Retina (tissue), 1 donor: ENCODE measurements at places on chromosomes 2 and 18.

DNA sequence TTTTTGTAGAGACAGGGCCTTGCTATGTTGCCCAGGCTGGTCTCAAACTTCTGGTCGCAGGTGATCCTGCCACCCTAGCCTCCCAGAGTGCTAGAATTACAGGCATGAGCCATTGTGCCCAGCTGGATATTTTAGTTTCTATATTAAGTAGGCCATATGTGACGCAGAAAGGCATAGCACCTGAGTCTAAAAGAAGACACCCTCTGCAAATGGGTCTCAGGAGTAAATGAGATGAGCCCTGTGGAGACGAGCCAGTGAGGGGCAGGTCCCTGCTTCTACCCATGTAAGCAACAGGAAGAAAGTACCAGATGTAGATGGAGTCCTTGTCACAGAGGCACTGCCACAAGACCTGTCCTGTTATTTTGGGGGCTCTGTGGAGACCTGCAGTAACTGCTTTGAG is 322.4 kb downstream of the PTPRM start:
- DNase-seq, result no peak

DNA sequence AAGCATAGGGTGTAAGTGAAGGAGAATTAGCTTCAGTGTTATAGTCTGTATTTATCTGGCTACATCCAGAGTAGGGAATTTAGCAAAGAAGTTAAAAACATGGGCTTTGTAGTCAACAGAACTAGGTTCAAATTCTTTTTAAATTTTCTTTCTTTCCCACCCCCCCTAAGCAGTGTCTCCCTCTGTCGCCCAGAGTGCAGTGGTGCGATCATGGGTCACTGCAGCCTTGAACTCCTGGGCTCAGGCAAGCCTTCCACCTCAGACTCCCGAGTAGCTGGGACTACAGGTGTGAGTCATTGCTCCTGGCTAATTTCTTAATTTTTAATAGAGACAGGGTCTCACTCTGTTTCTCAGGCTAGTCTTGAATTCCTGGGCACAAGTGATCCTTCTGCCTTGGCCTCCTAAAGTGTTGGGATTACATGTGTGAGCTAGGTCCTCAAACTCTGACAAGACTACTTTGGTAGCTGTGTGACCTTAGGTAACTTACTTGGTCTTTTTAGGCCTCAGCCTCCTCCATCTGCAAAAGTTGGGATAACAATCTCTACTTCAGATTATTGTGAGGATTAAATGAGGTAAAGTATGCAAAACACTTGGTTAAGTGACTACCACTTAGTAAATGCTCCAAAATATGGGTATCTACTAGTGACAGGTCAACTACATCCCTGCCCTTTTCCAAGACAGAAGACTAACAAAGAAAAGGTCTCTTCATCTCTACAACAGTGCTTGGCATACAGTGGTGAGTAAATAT is 17.8 kb downstream of the DOK1 start:
- DNase-seq, result no peak

DNA sequence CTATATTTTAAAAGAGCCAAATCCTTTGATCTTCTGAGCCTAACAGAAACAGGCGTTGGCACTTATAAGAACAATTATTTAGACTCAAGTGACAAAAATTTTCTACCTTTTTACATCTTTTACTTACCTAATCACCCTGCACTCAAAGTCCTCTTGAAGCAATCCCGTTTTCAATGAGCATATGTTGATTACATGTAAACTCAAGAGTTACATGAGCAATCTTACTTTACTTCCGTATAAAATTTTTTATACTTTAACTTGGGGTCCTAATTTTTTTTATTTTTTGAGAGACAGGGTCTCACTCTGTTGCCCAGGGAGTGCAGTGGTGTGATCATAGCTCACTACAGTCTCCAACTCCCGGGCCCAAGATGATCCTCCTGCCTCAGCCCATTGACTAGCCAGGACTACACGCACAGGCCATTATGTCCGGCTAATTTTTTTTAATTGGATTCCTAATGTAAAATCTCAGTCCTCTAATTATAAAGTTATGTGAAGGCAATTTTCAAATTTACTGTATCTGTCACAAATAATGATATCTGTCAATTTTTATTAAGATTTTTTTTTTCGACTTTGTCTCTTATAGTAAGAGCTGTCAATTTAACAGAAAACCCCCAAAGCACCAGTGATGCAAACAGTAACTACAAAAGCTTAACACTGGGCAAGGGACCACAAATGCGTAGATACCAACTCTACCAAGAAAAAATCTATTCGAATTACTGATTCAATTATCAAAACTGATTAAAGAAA is 19.1 kb upstream of the STPG4 start:
- peak; percentile 56 for DNase-seq

GRCh38 chr2:68390586-68390985 is 25.5 kb downstream of the PLEK start:
- no peak for DNase-seq

DNA sequence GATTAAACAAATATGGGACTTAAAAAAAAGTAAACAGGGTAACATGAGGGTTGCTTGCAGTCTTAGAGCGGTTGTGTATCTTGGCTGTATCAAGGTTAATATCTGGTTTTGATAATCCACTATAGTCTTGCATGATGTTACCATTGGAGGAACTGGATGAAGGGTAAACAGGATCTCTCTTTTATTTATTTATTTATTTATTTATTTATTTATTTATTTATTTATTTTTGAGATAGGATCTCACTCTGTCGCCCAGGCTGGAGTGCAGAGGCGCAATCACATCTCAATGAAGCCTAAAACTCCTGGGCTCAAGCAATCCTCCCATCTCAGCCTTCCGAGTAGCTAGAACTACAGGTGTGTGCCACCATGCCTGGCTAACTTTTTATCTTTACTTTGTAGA is 42.9 kb upstream of the FAM124B start:
- no peak for DNase-seq
